ENCODE measurements at places on chromosomes 5 and 9. TPM values are rescaled to one million over a fixed set of nuclear protein-coding genes. Genes with fewer than 3 reads are reported as not detected.

GFRA3 gene
- 0.14 TPM for polyA plus RNA-seq

LECT2 gene
- polyA plus RNA-seq, result not detected

DAB2 gene
- 2.0 TPM for polyA plus RNA-seq

HACD4 gene
- 0.98 TPM for polyA plus RNA-seq

CAVIN4 gene
- polyA plus RNA-seq, result 0.06 TPM

ACSL6 gene
- polyA plus RNA-seq, result 0.28 TPM

PCDHB4 gene
- polyA plus RNA-seq, result 0.20 TPM

C9orf57 gene
- not detected for polyA plus RNA-seq

ZNF879 gene
- 2.1 TPM for polyA plus RNA-seq
